ENCODE measurements at places on chromosomes 4 and X.
A peak's percentile ranks its signal among the peaks of the same experiment; 100 is the strongest.

GRCh38 chrX:151871244-151871643 is 41.4 kb upstream of the MAGEA4 start:
- no peak for DNase-seq

GRCh38 chr4:95105112-95105511 is 347.4 kb downstream of the BMPR1B start:
- no peak for DNase-seq

- DNase-seq: no peak
Observed at GRCh38 chr4:98480535-98480934, 177.9 kb downstream of the TSPAN5 start.

DNA sequence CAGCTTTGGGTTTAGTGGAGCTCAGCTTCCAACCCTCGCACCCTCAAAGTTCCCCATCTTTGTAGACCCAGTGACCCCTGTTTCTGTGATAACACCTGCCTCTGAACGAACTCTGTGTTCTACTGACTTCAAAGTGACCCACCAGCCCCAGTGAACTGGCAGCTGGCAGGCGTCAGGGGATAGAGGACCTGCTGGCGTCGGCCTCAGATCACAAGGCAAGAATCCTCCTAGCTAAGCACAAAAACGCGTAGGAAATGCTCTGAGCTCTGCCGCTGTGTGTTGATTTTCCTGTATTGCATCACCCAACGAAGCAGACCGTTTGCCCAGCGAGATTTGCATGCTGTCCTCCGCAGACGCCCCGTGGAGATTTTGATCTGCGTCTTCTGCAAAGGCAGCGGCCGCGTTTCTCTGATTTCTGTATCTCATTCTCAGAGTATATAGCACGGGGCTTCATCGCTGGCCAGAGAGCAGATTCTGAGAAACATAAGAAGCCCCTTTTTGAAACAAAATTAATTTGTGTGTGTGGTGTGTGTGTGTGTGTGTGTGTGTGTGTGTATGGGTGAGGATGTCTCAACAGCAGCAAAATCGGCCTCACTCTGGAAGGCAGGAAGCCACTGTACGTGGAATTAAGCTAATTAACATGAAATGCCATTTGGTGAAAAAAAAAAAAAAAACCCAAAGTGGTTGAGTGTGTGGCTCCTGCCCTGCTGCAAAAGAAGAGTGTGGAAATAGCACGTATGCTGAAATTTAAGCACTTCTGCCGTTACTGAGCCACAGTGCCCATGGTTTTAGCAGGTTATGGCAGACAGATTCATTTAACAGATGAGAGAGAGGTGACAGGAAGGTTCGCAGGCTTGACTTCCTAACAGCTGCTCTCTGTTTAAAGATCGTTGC is 29.2 kb upstream of the ASMTL start:
- DNase-seq: no peak

DNA sequence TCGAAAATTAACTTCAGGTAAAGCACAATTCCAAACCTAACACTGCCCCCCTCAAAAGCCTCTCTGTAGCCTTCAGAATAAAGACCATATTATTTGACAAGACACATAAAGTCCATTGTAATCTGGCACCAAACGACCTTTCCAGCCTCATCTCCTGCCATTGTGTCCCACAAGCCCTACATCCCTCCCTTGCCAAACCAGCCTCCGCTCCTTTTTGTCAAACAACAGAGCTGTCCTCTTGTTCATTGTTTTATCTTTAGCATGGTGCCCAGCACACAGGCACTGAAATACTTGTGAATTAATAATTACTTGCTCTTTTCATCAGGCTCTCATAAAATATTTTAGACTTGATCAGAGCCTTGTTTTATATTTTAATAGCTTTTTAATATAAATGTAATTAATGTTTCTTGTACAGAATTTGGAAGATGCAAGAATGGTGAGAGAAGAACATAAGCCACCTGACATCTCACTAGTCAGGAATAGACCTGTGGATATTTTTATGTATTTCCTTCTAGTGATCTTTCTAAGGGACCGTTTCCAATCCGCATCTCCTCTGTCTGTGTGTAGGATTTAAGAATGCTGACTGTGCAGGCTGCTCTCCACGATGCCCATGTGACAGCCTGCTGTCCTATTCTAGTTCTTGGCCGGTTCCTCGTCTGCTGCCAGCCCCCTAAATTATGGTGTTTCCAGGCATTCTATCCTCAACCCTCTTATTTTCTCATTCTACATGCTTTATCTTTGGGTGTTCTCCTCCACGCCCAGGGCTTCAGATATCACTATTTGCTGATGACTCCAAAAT is 3.0 kb upstream of the IRF2 start:
- peak; percentile 44 for DNase-seq

- DNase-seq: no peak
Observed at GRCh38 chr4:35461931-35462659, 782.2 kb downstream of the ARAP2 start.

DNA sequence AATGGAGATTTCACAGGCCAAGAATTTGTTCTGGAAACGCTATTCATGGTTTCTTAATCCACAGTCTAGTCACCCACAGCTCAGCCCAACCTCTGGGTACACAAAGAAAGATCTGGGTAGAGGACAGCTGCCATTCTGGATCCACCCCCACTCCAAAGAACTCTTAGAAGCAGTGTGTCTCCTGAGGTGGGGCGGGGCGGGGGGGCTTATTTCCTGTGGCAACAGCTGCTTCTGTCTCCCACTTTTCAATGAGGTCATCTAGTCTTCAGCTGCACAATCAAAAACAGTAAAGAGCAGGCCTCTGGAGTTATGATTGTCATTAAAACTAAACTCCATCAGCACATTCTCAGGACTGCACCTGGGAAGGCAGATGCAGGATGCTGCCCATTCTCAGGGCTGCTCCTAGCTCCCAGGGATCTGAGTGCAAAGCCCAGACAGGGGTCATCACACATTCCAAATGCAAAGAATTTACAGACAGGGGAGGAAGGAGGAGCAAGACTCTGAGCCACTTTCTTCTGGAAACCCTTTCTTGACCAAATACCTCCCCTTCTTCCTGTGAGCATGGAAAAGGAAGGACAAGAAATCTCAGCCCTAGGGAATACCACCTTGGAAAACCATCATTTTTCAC is 207.3 kb downstream of the HS6ST2 start:
- no peak for DNase-seq

DNA sequence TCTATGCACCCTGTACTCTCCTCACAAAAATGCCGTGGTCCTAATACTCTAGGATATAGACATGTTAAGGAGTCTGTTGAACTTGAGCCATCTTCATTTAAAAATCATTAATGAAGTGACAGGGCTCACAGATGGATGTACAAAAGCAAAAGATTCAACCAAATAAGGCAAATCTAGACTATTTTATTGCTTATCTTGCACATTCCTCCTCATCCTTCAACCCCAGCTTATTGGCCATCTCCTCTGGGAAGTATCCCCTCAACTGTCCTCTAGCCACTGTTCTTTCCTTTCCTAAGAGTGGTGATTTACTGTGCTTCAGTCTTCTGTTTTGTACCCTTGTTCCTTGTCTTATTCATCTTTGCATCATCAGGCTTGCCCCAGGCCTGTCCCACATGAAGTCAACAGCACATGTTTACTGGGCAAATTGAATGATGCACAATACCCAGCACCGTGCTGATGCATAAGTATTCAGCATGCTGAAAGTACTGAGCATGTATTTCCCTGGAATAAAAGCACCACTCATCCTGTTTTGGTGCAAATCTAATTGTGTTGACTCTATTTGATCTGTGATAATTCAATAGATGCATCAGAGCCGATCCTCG is 287.3 kb upstream of the CLNK start:
- no peak for DNase-seq

DNA sequence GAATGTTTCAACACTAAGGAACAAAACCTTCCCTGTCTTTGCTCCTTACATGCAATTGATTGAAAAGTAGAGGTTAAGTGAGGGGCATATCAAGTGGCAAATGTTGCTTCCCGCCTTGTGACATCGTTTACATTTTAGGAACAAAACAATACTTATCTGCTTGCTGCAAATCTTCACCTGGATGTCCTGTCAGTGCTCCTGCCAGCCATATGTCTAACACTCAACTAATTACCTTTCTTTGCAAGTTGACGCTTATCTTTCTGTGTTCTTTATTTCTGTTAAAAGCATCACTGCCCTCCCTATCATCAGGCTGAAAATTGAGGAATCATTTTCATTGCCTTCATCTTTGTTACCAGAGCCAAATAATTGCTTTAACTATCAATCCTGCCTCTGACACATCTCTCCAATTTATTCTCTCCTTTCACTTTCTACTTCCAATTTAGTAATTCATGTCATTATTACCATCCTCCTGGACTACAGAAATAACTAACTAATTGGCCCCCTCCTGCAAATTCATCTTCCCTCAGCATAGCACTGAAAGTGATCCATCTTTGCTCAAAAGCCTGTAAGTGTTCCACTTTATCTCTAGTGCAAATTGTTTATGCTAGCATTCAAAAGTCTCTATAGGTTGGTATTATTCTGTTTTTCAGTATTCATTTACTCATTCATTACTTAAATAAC is 298.7 kb upstream of the ATOH1 start:
- DNase-seq: no peak

DNA sequence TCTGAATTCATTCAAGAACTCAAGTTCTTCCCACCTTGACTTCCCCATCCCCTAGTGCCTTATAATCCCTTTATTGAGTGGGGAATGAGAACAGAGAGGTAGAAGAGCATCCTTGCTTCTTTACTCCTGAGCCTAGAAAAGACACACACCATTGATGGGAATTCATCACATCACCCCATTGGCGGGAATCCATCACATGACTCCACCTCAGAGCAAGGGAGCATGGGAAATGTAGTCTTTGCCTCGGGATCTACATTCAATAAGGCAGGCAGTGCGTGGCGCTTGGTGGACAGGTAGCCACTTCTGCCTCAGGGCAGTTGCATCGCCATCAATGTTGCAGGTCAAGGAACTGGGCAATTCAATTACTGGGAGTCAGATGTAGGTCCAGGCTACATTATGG is 50.7 kb downstream of the MXRA5 start:
- no peak for DNase-seq

DNA sequence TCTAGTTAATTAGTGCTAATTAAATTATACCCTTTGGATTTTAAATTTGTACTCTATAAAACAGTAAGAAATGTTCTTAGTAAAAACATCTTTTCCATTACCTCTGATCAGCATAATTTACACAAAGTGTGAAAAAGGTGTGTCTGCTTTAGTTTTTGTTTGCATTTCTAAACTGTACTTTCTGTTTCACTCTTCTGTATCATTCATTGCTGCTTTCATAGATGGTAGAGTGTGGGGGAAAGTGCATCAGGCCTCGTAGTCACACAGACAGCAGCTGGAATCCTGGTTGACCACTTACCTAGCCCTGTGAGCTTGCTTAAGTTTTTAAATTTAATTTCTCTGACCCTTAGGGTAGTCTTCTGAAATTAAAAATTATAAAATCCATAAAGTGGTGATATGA is 275.4 kb upstream of the PITX2 start:
- no peak for DNase-seq

GRCh38 chr4:30719454-30720020 is 632 bp upstream of the PCDH7 start:
- peak; percentile 16 for DNase-seq

- DNase-seq: no peak
Observed at GRCh38 chr4:76016393-76016792, 6.9 kb downstream of the CXCL10 start.

GRCh38 chr4:36187723-36188333 is 56.5 kb downstream of the ARAP2 start:
- no peak for DNase-seq

GRCh38 chr4:80270868-80271267 is 4.4 kb downstream of the FGF5 start:
- DNase-seq: no peak

- DNase-seq: peak; percentile 47
Observed at GRCh38 chr4:176001151-176002006, 64.3 kb upstream of the WDR17 start.

DNA sequence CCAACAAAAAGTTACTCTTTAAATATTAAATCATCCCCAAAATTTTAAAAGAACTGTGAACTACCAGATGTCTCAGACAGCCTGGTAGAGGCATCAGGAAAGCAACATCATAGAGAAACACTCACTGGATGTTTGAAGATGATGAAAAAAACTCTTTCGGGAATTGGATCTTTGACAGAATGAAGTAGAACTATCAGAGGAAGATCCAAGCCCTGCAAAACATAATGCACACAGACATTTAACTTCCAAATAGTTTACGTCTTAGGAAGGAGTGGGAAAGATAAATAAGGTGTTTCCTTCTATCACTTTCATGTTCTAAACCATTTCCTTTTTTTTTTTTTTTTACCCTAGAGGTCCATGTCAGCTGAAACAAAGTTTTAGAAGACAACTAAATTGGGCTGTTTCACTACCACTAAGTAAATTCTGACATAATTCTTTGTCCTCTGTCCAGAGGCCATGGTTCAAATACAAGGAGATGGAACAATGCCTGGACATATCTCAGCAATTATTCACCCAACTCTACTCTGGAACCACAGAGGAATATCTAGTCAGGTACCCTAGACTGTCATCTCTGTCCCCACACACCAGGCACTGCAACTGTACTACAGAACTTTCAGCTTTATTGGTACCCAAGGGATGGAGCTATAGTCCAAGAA is 217.7 kb upstream of the INTU start:
- no peak for DNase-seq

DNA sequence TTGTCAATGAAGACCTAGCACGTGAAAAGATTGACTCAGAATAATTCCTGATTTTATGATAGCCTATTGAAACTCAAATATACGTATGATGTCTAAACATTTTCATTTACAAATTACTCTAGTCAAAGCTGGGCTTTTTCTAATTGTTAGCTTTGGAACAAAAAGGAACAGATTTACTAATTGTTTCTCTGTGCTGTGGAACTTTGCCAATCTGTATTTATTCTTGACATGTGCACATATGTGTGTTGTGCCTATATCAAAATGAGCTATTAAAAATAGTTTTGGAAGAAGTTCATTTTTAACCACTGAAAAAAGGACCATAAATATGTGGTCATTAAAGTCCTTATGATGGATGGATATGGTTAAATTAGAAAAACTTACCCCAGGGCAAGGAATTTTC is 85.4 kb upstream of the PACRGL start:
- DNase-seq: no peak

DNA sequence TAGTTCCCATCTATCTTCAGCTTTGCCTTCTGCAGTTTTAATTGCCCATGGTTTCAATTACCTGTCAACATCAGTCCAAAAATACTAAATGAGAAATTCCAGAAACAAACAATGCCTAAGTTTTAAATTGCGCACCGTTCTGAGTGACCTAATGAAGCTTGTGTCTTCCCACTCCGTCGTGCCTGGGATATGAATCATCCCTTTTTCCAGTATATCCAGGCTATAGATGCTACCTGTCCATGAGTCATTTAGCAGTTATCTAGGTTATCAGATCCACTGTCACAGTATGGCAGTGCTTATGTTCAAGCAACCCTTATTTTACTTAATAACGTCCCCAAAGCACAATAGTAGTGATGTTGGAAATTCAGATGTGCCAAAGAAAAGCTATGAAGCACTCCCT is 363.6 kb upstream of the FAM241A start:
- DNase-seq: no peak
